CD4-positive, alpha-beta T cell treated with Interleukin-4 for 4 hours (primary cell): ENCODE measurements at places on chromosomes 7 and 10.

GRCh38 chr7:55191926-55192692 is 173.0 kb upstream of the LANCL2 start:
- no peak for DNase-seq

DNA sequence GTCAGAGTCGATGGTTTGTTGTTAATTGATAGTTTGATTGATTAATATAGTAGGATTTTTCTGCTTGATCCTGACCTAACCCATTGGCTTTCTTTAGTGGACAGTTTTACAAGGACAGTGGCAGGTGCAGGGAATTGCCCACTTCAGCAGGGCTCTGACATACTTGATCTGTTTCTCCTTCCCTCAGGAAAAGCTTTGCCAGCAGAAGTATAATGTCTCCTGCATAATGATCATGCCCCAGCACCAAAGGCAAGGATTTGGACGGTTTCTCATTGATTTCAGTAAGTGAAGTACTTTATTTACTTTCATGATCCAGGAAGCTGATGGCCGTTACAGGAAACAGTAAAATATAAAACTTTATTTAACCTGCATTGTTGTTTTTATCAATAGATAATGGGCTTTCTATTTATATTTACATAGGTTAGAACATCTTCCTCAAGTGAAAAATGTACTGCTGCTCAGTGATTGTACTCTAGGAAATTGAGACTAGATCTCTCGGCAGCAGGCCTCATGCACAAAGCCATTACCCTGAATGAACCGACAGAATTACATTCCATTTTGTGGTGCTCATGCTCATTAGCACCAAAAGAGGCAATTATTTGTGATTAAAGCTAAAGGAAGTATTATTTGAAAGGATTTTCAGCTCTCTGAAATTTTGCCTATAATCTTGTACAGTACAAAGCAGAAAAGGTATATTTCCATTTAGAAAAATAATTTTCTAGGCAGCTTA is 122.5 kb upstream of the SAMD8 start:
- DNase-seq = no peak

DNA sequence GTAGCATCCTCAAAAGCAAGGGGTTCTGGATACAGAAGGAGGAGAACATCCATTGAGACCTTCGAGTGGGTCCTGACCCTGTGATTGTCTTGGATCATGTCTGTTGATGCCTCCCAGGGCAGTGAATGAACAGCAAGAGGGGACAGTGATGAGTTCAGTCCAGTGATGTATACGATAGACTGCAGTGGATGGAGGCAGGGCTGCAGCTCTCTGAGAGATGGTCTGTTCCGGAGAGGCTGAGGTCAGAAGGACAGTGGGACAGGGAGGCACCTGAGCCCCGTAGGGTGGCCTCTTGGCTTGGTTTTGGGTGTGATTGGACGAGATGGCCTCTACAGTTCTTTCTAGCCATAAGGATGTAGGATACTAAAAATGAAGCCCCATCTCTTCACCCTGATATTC is 280.4 kb downstream of the CAMK1D start:
- DNase-seq = no peak

GRCh38 chr10:129199826-129200225 is 267.2 kb upstream of the MGMT start:
- no peak for DNase-seq

GRCh38 chr7:75663302-75663907 is 75.3 kb downstream of the HIP1 start:
- no peak for DNase-seq

GRCh38 chr7:25847336-25848070 is 304.5 kb upstream of the NFE2L3 start:
- no peak for DNase-seq

GRCh38 chr7:137434530-137434929 is 91.0 kb upstream of the PTN start:
- DNase-seq = no peak

GRCh38 chr10:124294811-124295770 is 123.6 kb downstream of the OAT start:
- DNase-seq = no peak

- no peak for DNase-seq
Measured at GRCh38 chr7:158924956-158925355, 68.6 kb downstream of the DYNC2I1 start.

DNA sequence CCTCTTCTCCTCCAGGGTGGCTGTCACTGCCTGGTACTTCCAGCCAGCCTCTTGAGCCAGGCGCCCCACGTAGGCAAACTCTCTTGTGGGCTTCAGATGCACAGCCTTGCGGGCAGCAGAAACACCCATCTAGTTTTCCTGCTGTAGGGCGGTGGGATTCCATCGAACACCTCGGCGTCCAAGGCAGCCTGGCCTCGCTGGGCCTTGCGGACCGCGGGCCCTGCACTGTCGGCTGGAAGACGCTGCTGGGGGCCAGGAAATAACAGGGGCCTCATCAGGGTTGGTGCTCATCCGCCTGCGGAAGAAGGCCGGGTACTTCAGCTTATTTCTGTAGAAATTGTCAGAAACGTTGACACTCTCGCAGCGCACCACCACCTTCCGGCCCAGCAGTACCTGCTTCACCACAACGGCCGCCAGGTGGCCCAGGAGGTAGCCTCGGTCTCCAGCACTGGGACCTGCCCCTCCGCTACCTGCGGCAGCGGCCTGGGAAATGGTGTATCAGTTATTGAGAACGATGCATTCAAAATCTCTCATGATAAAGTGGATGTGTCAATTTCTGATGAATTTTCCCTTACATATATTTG is 61.1 kb downstream of the WDFY4 start:
- DNase-seq = no peak

- DNase-seq = no peak
Measured at GRCh38 chr7:46633200-46633599, 712.1 kb upstream of the IGFBP3 start.

- no peak for DNase-seq
Measured at GRCh38 chr7:155191901-155192478, 105.7 kb upstream of the INSIG1 start.

DNA sequence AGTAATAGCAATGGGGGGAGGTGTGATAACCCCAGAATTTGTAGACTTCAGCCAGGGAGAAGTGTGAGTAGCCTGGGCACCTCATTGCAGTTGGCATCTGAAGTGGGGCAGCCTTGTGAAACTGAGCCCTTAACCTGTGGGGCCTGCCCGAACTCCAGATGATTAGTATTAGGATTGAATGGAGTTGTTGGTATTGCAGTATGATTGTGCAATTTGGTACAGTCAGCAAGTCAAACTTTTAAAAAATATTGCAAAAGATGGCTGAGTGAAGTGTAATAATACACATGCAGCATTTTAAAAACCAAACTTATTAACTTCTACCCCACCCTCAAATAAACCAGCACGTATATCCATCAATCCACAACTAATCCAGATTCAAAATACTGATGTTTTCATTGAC is 9.3 kb downstream of the RBM33 start:
- no peak for DNase-seq

DNA sequence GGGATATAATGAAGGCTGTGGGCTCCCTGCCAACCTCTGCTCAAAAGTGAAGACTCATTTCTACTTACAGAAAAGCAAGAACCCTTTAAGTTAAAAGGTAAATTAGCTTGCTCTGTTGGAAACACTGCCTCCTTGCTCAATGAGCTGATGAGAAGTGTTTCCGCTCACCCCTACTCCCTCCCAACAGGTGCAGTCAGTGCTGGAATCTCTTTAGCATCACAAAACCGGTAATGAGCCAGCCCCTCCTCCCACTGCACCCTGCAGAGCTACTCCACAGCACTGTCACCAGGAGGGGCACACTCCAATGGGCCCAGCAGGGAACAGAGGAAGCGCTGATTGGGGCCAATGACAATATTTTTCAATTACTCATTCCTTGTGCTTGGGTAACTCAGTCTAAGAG is 262.5 kb downstream of the TCERG1L start:
- DNase-seq = no peak

DNA sequence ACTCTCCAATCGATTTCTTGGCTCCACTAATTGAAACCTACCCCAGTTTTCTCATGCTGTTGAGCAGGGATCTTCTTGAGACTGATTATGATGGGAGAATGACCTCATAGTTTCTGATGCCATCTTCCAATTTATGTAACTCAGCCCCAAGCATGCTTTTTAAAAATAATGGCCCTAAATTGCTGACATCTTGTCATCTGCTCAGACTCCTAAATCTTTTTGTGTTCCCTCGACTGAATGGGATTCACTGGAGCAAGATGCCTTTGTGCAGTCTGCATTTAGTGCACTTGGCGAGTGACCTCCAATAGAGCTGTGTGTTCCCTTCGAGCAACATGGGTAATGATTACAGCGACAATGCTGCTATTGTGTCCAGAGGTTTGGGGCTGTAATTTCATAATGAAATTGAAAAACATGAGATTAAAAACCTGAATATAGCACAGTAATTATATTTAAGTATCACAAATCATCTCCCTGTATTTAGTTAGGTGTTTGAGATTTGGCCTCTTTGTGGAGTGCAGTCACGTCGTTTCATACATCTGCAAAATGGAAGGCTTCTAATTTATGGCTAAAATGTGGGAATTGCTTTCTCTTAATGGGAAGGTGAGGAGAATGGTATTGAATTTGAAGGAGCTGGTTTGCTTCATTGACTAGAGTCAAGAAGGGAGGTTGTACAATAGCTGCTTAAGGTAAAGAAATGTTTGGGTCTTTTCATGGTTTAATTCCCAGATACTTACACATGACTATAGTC is 192.9 kb downstream of the AUTS2 start:
- no peak for DNase-seq

DNA sequence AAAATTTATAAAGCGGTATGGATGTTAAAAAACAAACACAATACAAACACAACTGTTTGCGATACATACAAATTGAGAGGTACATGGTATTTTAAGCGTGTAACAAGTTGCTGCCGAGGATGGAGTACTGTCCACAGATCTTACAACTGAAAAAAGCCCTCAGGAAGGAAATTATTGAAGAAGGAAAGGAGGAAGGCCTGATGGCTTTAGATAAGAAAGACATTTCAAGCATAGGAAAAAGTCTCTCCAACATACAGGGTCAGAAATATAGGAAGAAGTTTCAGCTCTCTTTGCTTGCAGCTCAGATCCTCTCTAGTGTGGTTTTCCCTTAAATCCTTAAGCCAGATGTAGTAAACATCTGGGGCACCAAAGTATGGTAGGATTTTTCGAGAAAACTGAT is 25.0 kb downstream of the RBM28 start:
- DNase-seq = no peak

- no peak for DNase-seq
Measured at GRCh38 chr7:973312-973711, 2.0 kb downstream of the COX19 start.

GRCh38 chr10:4684434-4684833 is 141.6 kb upstream of the AKR1E2 start:
- no peak for DNase-seq

DNA sequence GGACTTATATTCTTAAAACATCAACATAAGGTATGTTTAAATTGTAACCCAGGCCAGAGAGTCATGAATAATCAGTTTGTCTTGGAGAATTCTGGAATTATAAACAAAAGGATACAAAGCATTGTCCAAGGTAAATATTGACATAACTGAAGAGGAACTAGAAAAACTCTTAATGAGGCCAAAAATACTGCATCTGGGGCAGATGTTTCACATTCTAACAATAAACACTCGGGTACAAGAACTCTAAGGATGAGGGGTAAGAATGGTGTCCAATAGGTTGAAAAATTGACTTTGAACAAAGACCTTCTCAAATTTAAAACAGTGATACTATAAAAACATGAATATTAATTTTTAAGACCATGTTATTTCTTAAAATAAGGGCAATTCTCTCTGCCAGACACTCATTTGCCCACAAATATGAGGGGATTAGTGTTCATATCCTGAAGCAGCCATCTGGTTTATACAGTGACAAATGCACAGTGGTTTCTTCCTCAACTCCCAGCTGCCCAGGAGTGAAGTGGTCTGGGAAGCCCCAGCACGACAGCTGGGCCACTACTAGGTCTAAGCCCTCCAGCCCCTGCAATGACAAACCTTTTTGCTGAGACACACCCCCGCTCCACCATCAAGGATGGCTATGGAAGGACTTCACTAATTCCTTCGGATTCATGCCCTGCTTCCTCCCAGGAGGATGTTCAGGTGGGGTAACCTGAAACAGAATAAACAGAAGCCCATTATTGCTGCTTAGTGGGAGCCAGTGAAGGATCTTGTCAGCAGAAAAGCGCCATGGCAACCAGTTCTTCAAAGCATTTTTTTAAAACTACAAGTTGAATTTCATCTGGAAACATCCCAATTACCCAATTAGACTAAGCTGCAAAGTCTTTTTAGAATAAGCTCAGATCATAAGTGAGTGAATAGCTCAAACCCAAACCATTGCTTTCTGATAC is 107.5 kb upstream of the ARID5B start:
- DNase-seq = no peak

- DNase-seq = no peak
Measured at GRCh38 chr10:48890888-48891850, 48.5 kb downstream of the LRRC18 start.

DNA sequence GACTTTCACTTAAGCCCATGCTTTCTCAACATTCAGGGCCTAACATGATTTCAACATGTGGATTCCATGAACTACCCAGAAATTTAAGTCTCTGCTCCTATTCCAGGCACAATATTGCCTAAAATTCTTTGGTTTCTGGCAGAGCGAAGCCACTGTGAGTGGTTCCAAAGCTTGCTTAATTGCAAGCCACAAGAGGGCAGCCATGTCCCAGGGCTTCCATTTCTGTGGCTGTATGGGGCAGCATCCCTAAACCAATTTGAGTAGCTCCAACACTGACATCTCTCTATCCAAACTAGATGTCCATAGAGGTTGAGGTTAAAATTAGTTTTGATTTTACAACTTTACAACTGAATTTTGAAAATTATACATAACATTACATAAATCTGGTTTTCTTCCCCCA is 56.3 kb upstream of the MDFIC start:
- DNase-seq = peak; percentile 70

DNA sequence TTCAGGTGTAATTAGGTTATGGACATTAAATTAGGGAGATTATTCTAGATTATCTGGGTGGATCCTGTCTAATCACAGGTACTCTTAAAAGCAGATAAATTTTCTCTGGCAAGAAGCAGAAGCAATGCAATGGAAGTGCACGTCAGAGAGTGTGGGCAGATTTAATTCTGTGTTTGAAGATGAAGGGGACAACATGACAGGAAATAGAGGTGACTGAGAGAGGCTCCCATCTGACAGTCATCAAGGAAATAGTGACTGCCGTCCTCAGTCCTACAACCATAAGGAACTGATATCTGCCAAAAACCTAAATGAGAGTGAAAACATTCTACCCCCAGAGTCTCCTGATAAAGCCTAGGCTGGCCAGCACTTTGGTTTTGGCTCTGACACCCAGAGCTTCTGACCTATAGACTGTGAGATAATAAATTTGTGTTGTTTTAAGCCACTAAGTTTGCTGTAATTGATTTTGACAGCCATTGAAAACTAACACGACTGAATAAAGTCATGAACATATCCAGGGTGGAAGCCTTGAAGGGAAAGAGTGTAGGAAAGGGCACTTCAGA is 30.5 kb upstream of the DDX50 start:
- DNase-seq = no peak

GRCh38 chr10:25748509-25748908 is 185.5 kb upstream of the MYO3A start:
- no peak for DNase-seq

DNA sequence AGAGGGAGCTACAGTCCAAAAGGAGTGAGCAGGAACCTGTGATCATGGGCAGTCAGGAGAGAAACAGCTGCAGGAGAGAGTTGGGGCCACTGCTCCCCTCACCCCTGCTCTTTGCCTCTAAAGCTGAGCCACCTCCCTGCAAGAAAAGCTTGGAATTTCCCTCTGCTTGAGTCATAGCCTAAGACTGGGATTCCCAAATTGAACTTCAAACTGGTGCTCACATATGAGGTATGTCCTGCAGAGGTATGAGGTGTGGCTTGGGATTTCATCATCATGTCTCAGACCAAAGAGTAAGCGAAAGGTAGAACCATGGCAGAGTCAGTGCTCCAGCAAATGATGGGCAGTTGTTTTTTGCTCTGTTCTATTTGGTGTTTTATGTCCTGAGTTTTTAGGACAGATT is 237.1 kb upstream of the NRP1 start:
- DNase-seq = no peak
